Neuronal stem cell (in vitro differentiated cells): ENCODE measurements at places on chromosomes 12 and 14.

GRCh38 chr14:68292441-68293215 lies 473.0 kb downstream of the RAD51B start:
- no peak for DNase-seq

DNA sequence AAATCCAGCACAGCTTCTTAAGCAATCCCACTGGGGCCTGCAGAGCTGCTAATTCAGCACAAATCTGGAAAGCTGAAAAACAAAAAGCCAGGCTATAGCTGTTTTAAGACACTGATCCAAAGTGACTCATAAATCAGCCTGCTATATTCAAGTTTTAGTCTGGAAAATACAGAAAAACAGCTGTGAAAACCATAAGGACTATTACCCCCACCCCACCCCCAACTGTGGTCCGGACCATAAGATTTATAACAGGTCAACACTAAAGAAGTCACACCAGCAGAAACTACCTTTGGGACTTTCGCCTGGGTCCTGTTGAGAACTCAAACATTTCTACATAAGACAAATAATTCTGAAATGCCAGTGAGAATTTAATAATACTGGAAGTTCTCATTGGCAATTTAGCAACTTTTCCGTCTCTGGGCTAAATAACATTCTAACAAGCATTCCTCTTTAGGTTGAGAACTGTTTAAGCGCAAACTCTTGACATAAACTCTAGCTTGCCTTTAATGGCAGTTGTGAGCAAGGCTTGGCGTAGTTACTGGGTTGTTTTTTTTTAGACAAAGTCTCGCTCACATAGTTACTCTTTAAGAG lies 3.3 kb downstream of the LRIG3 start:
- no peak for DNase-seq

- DNase-seq = no peak
These were observed 19.9 kb upstream of the GPR68 start for GRCh38 chr14:91264151-91265150.

DNA sequence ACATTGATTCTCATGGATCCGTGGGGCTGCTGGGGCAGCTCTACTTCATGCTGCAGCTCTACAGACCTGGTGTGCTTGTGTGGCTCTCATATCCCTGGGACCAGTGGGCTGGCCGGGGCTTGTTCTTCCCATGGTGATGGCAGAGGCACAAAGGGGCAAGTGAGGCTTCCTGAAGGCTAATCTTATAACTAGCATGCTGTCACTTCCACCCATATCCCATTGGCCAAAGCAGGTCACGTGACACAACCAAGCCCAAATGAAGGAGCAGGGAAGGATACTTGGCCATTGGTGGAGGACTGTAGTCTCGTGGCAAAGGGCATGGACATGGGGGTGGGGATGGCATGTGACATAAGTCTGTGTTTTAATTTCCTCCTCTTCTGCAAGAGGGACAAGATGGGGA lies 9.9 kb downstream of the PLBD2 start:
- no peak for DNase-seq

DNA sequence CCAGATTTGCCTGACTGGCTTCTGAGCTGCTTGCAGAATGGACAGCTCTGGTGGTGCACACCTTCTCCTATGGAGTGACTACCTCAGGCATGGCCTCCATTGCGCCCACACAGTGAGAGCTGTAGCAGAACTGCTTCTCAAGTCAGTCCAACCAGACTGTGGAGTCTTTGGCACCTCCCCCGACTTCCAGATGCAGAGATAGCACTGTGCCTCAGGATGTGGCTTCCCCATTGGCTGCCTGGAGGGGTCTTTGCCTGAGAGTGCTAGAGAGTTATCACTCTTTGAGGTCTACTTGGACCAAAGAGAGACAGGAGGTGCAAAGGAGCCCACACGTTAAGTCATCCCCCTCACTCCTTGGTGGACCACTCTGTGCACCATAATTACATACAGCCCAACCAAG lies 44.8 kb upstream of the FRS2 start:
- DNase-seq = no peak

DNA sequence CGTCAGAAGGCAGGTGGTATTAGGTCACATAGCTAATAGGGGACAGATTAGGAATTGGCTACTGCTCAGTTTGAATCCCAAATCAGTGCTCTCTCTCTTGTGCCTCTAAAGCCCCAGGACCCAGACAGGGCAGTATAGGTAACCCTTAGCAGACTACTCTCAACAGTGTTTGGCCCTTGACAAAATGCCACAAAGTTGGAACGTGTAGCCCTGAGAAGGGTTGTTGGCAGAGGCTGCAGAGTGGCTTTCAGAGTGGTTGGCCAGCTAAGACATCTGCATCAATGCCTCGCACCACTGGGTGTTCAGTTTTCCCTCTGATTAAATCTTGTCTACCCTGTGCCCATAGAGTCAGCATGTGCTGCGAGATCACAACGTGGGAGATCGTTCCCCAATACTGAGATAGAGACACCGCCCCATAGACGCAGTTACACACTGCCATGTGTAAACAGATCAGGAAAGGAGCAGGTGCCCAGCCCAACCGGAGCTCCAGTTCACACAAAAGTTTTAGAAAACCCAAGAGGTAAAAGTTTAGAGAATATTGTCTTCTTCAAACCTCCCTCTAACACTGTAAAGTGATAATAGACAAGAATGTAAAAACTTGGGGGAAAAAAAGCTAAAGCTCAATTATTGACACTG lies 48.3 kb downstream of the EML1 start:
- DNase-seq = no peak

DNA sequence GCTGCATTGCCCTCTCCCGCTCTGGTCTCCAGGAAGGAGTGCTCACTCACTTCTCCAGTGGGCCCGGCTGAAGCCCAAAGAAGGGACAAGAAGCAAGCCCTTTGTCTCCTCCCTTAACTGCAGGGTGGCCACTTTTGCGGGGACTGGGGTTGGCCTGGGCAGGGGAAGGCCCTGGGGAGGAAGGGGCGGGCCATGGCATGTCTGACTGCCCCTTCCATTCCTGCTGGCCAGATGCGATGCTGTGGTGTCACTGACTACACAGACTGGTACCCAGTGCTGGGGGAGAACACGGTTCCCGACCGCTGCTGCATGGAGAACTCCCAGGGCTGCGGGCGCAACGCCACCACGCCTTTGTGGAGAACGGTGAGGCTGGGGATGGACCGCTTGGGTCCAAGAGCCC lies 203.8 kb downstream of the TSPAN9 start:
- no peak for DNase-seq

DNA sequence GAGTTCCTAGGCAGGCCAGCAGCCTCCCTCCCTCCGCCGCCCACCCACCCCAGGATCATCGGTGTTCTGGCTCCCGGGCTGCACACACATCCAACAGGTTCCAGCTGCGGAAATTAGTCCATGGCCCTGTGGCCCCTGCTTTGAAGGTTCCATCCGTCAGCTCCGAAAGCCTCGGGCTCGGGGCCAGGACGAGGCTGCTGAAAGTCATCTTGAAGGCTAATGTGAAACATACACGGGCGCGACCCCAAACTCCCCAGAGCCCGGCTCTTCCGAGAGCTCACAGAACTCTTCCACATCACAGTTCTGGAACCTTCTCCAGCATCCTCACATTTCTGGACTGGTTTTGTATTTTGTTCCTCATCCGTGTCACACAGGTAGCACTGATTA lies 19.8 kb downstream of the KDM2B start:
- DNase-seq = no peak

DNA sequence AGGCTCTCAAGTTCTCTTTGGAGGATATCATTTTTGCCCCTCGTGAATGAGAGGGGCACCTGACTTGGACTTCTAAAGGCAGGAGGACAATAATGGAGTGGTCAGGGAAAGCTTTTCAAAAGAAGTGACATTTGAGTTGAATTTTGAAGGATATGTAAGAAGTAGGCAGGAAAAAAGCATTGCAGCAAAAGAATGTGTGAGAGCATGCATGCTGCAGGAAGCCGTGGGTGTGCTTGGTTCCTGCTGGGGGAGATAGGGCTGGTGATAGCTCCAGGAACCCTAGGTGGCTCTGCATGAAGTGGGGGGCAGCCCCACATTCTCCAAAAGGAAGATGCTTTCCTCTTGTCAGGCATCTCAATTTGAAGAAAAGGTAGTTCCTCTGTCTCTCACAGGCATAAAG lies 23.1 kb downstream of the ACVR1B start:
- DNase-seq = no peak

DNA sequence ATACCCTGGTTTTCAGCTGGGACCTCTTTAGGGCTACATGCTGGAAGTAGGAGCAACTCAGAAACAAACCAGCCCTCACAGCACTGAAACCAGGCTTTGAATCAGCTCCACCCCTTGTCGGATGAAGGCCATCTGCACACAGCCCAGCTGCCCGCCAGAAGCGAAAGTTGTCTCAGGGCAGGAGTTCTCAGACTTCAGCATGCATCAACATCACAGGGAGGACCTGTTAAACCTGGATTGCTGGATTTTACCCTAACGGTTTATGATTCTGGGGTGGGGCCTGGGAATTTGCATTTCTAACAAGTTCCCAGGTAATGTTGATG lies 10.9 kb downstream of the SYNDIG1L start:
- DNase-seq = no peak
